ENCODE measurements at places on chromosomes 7 and 10. TPM values are rescaled to one million over a fixed set of nuclear protein-coding genes. Genes with fewer than 3 reads are reported as not detected.

The IRF5 gene
- 6.6 TPM for total RNA-seq

The CCDC186 gene
- total RNA-seq, result 27.0 TPM

The CALHM1 gene
- not detected for total RNA-seq

The RAB19 gene
- 4.3 TPM for total RNA-seq

The IFIT1 gene
- total RNA-seq, result 2.7 TPM

The R3HCC1L gene
- total RNA-seq, result 21.5 TPM

The DENND2A gene
- total RNA-seq, result 0.09 TPM

The ACBD7 gene
- total RNA-seq, result not detected
